ENCODE measurements at places on chromosomes 16 and 17. TPM values are rescaled to one million over a fixed set of nuclear protein-coding genes. Genes with fewer than 3 reads are reported as not detected.

The RSL1D1 gene
- 354 TPM for total RNA-seq

The CETP gene
- not detected for total RNA-seq

The MEAK7 gene
- total RNA-seq: 6.3 TPM

DNA sequence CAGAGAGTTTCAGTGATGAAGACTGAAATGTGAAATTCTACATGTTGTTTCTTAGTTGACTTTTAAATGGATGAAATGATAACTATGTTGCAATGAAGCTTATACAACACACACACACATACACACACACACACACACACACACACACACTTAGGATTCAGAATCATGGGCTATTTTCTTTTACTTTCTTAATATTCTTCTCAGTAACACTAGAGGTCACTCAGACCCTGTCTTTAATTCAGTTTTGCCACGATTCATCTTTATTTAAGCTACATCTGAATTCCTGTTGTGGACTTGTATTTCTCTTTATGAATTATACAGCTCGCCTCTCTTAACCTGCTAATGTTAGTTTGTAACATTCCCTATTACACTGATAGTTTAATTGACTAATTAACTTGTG lies 109.6 kb upstream of the GOT2 start:
- no peak overlapping the region for H3K27ac ChIP-seq
- H3K27me3 ChIP-seq: no peaks in the 10 kb centered on the region
- H3K4me1 ChIP-seq: no peaks in the 10 kb centered on the region
- DNase-seq: no peak

- peaks cover 13% of the 10 kb centered on the region for H3K36me3 ChIP-seq
- no peak for DNase-seq
- no peak overlapping the region for H3K27ac ChIP-seq
- H3K4me3 ChIP-seq: no peak overlapping the region
- H3K4me1 ChIP-seq: peaks cover 21% of the 10 kb centered on the region
Observed at GRCh38 chr17:28327709-28328108, 7.6 kb downstream of the IFT20 start.

GRCh38 chr17:13646411-13646810 lies 44.7 kb upstream of the HS3ST3A1 start:
- H3K27ac ChIP-seq: no peak overlapping the region
- DNase-seq: no peak
- H3K36me3 ChIP-seq: no peaks in the 10 kb centered on the region
- H3K4me3 ChIP-seq: no peak overlapping the region

GRCh38 chr17:77844681-77845080 lies 113.8 kb upstream of the TNRC6C start:
- H3K27ac ChIP-seq: no peak overlapping the region
- no peak overlapping the region for H3K4me3 ChIP-seq
- H3K27me3 ChIP-seq: peaks cover 6% of the 10 kb centered on the region

GRCh38 chr16:66020046-66020445 lies 346.4 kb upstream of the CDH5 start:
- H3K36me3 ChIP-seq: no peaks in the 10 kb centered on the region
- H3K27ac ChIP-seq: no peak overlapping the region
- no peak overlapping the region for H3K4me3 ChIP-seq
- H3K27me3 ChIP-seq: peaks cover 3% of the 10 kb centered on the region
- no peaks in the 10 kb centered on the region for H3K4me1 ChIP-seq
- no peak for DNase-seq

DNA sequence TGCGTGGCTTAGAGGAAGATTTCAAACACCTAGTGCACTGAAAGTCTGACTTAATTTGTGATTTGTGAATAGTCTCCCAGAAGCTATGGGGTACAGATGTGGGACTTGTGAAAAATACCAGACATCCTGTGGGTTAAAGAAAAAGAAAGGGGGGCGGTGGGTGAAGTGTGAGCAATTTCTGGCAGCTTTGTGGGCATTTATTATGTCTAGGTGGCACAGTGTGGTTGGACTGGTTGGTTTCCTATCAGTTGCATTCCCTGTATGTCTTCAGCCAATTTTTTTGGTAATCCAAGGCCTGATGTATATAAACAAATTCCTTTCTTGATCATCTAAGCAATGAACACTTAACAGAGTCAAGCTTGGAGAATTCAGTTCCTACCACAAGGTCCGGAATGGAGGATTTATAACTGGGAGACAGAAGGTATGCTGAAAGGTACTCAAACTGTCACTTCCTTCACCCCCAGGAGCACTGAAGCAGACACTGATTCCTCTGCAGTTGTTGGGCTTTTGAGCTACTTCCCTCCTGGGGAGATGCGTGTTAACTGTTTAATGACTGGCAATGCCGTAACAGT lies 211.6 kb downstream of the WWOX start:
- no peak overlapping the region for H3K4me3 ChIP-seq
- no peak overlapping the region for H3K27ac ChIP-seq
- DNase-seq: no peak
- no peaks in the 10 kb centered on the region for H3K27me3 ChIP-seq
